ENCODE measurements at places on chromosomes 11 and 22.

- DNase-seq: no peak
Observed at GRCh38 chr11:116193321-116194131, 579.3 kb downstream of the BUD13 start.

GRCh38 chr22:30941363-30941740, 27.2 kb downstream of the MORC2 start:
- DNase-seq: no peak

GRCh38 chr11:120928627-120929026, 95.3 kb upstream of the TBCEL start:
- DNase-seq: no peak

- DNase-seq: no peak
Observed at GRCh38 chr11:121654843-121655536, 202.2 kb upstream of the SORL1-AS1 start.

GRCh38 chr11:15839061-15839460, 517.3 kb downstream of the SOX6 start:
- DNase-seq: no peak

DNA sequence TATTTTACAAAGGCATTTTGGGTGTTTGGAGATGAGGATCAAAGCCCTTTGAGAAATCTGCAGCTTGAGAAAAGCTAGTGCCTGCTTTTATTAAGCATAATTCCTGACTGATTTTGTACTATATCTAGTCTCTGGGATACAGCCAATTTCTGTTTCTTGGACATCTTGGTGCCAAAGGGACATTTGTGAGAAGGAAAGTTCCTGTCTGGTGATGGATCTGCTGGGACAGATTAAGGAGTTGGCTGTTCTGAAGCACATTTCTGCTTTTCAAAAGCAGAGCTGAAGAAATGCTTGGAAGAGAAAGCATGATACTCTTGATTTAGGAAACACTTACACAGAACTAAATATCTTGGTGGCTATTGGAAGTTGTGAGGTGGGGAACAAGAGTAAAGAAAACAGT, 254.6 kb upstream of the CCDC90B start:
- DNase-seq: no peak

GRCh38 chr11:15179167-15179566, 64.4 kb downstream of the INSC start:
- DNase-seq: no peak

GRCh38 chr22:31079095-31079642, 1.9 kb upstream of the SMTN start:
- no peak for DNase-seq

DNA sequence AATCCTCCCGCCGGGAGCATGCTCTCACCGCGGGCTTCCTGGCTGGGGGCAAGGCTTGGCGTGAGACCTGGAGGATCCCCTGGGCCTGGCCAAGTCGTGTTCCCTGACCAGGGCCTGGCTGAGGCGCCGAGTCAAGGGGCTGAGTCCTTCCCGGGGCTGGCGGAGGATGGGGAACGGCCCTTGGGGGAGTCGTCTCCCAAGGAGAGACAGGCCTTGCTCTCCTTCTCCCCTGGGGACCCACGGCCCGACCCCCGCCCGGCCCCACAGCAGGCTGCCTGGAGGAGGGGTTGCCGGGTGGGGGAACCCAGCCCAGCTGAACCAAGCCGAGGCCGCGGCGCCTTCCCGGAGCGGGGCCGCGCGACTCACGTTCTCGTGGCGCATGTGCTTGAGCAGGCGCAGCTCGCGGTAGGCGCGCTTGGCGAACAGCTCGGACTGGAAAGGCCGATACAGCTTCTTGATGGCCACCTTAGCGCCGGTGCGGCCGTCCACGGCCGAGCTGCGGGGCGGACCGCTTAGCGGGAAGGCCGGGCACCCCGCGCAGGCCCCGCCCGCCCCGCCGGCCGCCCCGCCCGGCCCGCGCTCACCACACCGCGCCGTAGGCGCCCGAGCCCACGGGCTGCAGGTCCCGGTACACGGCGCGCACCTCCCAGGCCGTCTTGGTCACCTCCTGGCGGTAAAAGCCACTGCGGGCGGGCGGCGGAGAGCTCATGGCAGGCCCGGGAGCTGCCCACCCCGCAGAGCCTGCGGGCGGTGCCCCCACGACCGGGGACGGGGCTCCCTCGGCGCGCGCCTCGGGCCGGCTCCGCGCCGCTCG, 475 bp downstream of the MAPK12 start:
- no peak for DNase-seq

GRCh38 chr22:46045459-46046298, 68.7 kb upstream of the WNT7B start:
- DNase-seq: no peak

- DNase-seq: no peak
Observed at GRCh38 chr11:5767056-5767455, 13.0 kb downstream of the OR52N4 start.

DNA sequence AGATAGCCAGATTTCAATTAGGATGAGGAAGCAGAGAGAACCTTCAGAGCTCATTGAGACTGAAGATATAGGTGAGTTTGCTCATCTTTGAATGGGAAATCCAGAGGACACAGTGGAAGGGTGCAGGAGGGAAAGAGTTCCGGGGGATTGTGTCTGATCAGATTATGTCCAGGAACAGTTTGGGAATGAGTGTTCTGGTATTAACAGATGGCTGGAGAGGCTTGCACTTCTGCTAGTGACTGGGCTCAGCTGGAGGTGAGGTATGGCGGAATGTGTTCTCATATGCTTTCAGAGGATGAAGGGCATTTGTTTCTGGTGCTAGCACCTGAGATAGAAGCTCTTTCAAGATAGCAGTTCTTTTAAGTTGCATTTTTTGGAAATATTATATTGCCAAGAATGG, 27.6 kb downstream of the ALKBH3 start:
- no peak for DNase-seq

DNA sequence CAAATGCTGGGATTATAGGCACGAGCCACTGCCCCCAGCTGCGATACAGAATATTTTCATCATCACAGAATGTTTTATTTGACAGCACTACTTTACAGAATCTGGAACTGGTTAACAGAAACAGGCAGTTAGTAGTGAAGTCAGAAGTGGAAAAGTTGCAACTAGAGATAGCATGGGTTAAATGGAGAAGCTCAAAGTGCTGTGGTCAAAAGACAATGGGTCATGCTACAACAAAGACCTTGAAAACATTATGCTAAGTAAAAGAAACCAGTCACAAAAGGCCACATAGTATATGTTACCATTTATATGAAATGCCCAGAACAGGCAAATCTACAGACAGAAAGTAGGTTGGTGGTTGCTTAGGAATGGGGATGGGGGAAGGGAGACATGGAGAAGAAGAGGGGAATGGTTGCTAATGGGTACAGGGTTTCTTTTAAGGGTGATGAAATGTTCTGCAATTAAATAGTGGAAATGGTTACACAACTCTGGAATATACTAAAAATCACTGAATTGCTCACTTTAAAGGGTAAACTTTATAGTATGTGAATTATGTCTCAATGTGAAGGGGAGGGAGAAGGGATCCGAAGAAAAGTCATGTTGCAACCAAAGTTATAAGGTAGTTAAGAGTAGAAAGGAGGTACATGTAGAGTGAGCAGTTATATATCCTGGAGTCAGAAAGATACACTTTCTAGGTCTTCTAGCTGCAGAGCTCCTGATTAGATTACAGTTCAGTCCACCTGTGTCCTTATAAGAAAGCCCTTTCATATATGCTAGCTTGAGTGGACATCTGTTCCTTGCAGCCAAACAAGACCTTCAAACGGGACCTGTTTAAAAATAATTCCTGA, 46.3 kb upstream of the RAPSN start:
- DNase-seq: no peak

DNA sequence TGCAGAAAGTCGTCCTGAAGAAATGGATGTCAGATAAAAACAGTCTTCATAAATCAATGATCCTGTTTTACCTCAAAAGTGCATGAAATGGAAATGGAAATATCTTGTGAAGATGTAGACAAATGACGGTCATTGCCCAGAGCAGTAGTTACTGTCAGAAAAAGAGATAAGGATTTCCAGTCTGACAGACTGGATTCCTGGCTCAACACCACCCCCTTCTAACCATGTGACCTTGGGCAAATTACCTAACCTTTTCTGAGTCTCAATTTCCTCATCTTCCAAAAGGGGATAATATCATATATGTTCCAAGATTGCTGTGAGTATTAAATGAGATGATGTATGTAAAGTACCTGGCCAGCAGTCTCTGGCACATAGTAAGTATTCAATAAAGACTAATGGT, 32.9 kb upstream of the EHF start:
- no peak for DNase-seq

DNA sequence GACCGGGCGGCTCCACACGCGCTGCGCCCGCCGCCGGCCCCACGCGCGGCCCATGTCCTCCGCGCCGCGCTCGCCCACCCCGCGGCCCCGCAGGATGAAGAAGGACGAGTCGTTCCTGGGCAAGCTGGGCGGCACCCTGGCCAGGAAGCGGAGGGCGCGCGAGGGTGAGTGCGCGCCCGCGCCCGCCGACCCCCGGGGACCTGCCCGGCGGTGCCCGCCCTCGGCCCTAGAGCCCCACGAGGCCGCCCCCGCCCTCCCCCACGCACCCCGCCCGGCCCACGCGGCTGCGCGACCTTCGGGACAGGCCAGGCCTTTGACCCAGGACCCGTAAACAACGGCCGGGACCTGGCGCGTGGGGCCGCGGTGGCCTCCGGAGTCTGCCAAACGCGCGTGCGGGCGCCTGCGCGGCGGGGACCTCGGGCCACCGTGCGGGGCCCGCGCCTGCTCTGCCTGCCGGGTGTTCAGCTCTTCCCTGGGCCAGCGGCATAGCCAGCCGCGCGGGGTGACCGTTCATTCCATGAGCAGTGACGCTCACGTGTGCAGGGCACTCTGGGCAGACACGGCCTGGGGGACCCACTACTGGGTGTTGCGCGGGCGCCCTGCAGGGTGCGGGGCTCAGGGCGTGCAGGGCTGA, at the start of gene PARVB:
PARVB (plus strand) TSS at position 15 of the 634 bp plus-strand sequence; CDS start at position 53, 38 bp downstream.
- DNase-seq: no peak

- no peak for DNase-seq
Observed at GRCh38 chr11:120561286-120561685, 49.7 kb downstream of the GRIK4 start.

- no peak for DNase-seq
Observed at GRCh38 chr11:114149689-114150407, 90.3 kb downstream of the ZBTB16 start.

DNA sequence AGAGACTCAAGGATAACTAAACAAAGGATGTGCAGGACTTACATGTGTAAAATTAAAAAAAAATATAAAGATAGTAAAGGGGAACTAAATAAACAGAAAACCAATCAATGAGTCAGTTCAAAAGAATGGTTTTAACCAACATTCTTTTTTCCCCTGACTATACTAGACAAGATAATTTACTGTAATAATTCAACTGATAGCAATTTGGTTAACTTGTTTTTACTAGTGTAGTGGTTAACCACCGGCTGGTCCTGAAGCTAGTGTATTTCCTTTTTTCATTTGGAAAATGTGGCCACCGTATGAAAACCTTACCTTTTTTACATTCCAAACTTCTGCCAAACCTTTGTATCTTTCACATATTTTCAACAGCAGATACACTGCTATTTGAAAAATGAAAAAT, 123.1 kb downstream of the ARHGAP42 start:
- no peak for DNase-seq

GRCh38 chr22:39575552-39575825, 4.9 kb downstream of the CACNA1I start:
- DNase-seq: no peak

DNA sequence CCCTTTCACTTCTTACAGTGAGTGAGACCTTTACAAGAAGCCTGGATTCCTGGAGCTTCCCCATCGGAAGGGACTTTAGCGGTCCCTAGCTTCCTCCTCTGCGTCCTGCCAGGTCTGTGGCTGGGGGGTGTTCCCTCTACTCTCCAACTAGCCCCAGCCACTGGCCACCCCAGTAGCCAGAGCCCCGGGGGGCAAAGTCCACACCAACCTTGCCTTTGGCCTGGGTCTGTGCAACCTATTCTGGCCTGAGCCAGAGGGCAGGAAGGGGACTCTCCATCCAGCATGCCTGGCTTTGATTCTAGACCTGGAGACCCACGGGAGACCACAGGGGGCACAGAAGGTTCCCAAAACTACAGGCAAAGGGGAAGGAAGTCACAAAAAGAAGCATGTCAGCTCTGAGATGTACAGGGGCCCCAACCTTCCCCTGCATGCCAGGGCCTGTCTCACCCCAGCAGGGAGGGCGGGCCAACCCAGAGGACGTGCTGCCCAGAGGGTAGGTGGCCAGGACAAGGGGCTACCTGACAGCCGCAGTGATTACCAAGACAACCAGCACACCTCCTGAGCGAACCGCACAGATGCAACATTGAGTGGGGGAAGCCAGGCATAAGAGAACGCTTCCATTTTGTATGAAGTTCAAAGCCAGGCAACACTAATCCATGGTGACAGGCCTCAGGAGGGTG, 52.4 kb downstream of the DSCAML1 start:
- no peak for DNase-seq

GRCh38 chr11:88352139-88352538, 14.6 kb upstream of the CTSC start:
- DNase-seq: no peak

DNA sequence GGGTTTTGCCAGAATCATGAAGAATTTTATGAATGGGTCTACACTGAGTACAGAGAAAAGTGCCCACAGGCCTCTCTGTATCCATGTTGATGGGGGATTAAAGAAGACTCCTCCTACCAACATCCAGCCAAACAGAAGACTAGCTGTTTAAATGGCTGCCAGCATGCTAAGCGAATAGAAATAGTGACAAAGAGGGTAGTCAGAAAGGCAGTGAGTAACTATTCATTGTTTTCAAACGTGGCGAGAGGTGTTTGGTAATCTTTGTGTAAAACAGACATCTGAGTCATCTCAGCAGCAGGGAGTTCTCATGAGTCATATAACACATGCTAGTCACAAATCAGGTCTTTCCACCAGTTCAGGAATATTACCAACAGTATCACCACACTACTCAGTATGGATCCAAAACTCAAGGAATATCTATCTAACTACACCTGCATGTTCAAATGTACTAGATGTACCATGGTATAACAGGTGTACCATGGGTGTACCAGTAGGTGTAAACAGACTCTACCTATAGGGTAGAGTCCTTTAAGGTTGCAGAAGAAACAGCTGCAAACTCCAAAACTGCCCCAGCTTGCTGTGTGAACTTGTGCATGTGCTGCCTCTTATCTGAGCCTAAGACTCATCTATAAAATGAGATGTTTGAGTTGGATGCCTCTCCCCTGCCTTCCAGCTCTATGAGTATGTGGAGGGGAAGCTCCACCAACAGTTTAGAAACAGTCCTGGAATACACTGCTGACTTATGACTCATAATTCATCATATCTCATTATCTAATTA, 82.0 kb downstream of the SLC1A2 start:
- DNase-seq: no peak

GRCh38 chr11:82404981-82405380, 328.7 kb downstream of the FAM181B start:
- no peak for DNase-seq

GRCh38 chr11:93849751-93850593, 446 bp downstream of the VSTM5 start:
- DNase-seq: no peak

GRCh38 chr22:44057401-44057987, 33.4 kb downstream of the PARVB start:
- DNase-seq: no peak

DNA sequence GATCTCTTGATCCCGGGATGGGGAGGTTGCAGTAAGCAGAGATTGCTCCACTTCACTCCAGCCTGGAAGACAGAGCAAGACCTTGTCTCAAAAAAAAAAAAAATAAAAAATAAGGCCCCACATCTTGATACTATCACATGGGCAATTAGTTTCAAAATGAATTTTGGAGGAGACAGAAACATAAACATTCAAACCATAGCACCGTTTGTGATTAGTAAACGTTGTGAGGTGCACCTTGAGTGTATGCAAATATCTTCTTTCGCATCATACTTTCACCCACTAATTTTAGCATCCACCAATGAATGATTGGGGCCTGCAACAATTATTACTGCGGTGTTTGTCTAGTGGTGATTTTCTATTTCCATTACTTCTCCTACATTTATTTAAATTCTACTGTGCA, 11.0 kb upstream of the SPDYC start:
- DNase-seq: no peak

Measured in SIG-M5 (cell line).